ENCODE measurements at places on chromosomes 4 and X. TPM values are rescaled to one million over a fixed set of nuclear protein-coding genes. Genes with fewer than 3 reads are reported as not detected.

Gene FRMD7
- total RNA-seq = not detected

Gene NEIL3
- total RNA-seq = 0.26 TPM

Gene MSX1
- 5.2 TPM for total RNA-seq

Gene SPACA5
- total RNA-seq = not detected

Gene RPS6KA6
- total RNA-seq = 6.3 TPM

Gene NDNF
- 1.8 TPM for total RNA-seq

Gene TMEM47
- total RNA-seq = 38.8 TPM

Gene CSN1S1
- total RNA-seq = not detected

Gene RHOH
- total RNA-seq = 3.4 TPM

Gene UNC5C
- total RNA-seq = 32.9 TPM

Gene ATG4A
- total RNA-seq = 21.0 TPM

Gene DMP1
- not detected for total RNA-seq

Gene REPS2
- 40.0 TPM for total RNA-seq

Gene PTTG2
- 0.34 TPM for total RNA-seq

Gene S100P
- total RNA-seq = 0.80 TPM

Gene FAM9B
- total RNA-seq = not detected

Gene BEX5
- total RNA-seq = 4.7 TPM

Gene ZNF711
- total RNA-seq = 12.3 TPM

Gene NOP14
- total RNA-seq = 16.4 TPM

Gene PITX2
- total RNA-seq = not detected

Gene FAT4
- 5.1 TPM for total RNA-seq

Gene FGFBP1
- not detected for total RNA-seq

Gene CT55
- not detected for total RNA-seq

Gene SSX4B
- not detected for total RNA-seq

Gene USP27X
- total RNA-seq = 3.6 TPM

Gene CRMP1
- total RNA-seq = 4.9 TPM

Gene SPANXN2
- not detected for total RNA-seq

Gene UGT2A3
- total RNA-seq = not detected

Gene CYSLTR1
- total RNA-seq = 2.9 TPM

Gene MORC4
- 37.4 TPM for total RNA-seq

Gene RASL11B
- 4.4 TPM for total RNA-seq

Gene AP1S2
- 22.9 TPM for total RNA-seq

Gene FAM156B
- total RNA-seq = 2.1 TPM

Gene CFAP97
- 31.1 TPM for total RNA-seq

Gene CFAP99
- 3.0 TPM for total RNA-seq

Gene SLC9A6
- total RNA-seq = 16.4 TPM

Gene FAM3A
- total RNA-seq = 50.2 TPM

Gene CASP6
- 10.3 TPM for total RNA-seq

Data from adrenal gland (tissue), 19 donors.